Vagina (tissue), 2 donors: ENCODE measurements at places on chromosomes 1 and 21. TPM values are rescaled to one million over a fixed set of nuclear protein-coding genes. Genes with fewer than 3 reads are reported as not detected.

OVAAL gene
- not detected for total RNA-seq

PAPPA2 gene
- 0.25 TPM for total RNA-seq

C1orf185 gene
- total RNA-seq = not detected

CDC20 gene
- 11.0 TPM for total RNA-seq

XCL2 gene
- total RNA-seq = not detected

RNU1-1 gene
- total RNA-seq = 19,908 TPM

NFASC gene
- 23.3 TPM for total RNA-seq

AADACL4 gene
- not detected for total RNA-seq

CYP4A22 gene
- total RNA-seq = not detected

TCHH gene
- 0.25 TPM for total RNA-seq

LGR6 gene
- 6.6 TPM for total RNA-seq
